ENCODE measurements at places on chromosomes 5 and 9.

- DNase-seq, result no peak
Observed at GRCh38 chr5:170405817-170406216, 16.6 kb upstream of the KCNMB1 start.

DNA sequence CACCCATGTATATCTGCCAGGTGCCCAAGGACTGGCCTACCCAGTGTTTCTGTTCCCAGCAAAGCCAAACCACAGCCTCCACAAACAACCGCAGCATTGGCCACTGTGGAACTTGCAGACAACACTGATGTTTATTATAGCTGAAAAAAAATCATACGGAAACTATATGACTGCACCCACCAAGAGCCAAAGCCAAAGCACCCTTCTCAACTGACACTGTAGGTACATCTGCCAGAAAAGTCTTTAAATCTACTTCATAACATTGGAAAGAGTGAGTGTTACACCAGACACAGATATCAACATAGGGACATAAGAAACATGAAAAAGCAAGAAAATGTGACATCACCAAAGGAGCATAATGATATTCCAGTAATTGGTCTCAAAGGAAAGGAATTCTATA is 428.0 kb downstream of the PSAT1 start:
- DNase-seq, result no peak

- no peak for DNase-seq
Observed at GRCh38 chr9:37639841-37640240, 10.9 kb upstream of the FRMPD1 start.

DNA sequence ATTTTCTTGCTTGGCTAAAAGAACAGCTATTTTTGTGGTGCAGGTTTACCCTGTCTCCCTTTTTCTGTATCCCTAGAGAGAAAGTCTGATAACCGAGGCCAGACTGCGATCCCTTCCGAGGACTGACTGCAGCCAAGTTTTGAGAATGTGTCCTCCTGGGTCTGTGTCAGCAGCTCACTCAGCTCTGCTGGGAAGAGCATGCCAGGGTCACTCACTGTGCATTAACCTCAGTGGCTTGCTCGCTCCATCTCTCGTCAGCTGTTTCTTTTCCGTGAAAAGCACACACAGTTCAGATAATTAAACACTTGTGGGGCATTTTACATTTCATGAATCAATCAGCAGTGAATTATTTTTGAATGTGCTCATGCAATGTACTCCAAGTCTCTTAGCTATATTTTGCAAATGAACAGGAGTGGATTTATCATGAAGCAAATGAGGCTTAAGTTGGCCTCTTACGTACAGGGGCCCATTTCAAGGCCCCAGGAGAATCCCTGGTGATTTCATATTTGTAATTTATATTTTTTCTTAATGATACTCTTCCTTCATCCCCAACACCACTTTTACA is 252.1 kb downstream of the SMARCA2 start:
- DNase-seq, result no peak

- no peak for DNase-seq
Observed at GRCh38 chr9:92186631-92187030, 71.4 kb upstream of the SPTLC1 start.

GRCh38 chr9:121608168-121608853 is 43.1 kb upstream of the DAB2IP start:
- DNase-seq, result no peak

- DNase-seq, result no peak
Observed at GRCh38 chr5:137501846-137502406, 2.8 kb upstream of the SPOCK1 start.

- DNase-seq, result no peak
Observed at GRCh38 chr5:180160215-180160614, 48.8 kb downstream of the RASGEF1C start.

DNA sequence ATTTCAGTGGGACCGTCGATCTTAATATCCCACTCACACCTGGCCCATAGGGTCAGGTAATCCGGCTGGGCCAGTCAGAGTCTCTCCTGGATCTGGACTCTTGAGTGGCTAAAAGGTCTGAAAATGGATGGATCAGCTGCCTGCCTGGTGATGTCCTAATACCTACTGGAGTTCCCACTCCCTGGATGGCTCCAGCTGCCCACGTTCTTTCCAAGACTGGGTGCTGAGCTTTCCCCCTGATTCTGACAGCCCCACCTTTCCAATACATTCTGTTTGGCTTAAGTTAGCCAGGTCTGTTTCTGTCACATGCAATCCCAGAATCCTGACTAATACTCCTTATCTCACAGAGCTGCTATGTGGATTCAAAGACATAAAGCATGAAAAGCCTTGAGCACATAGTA is 10.2 kb downstream of the SH3PXD2B start:
- DNase-seq, result no peak

DNA sequence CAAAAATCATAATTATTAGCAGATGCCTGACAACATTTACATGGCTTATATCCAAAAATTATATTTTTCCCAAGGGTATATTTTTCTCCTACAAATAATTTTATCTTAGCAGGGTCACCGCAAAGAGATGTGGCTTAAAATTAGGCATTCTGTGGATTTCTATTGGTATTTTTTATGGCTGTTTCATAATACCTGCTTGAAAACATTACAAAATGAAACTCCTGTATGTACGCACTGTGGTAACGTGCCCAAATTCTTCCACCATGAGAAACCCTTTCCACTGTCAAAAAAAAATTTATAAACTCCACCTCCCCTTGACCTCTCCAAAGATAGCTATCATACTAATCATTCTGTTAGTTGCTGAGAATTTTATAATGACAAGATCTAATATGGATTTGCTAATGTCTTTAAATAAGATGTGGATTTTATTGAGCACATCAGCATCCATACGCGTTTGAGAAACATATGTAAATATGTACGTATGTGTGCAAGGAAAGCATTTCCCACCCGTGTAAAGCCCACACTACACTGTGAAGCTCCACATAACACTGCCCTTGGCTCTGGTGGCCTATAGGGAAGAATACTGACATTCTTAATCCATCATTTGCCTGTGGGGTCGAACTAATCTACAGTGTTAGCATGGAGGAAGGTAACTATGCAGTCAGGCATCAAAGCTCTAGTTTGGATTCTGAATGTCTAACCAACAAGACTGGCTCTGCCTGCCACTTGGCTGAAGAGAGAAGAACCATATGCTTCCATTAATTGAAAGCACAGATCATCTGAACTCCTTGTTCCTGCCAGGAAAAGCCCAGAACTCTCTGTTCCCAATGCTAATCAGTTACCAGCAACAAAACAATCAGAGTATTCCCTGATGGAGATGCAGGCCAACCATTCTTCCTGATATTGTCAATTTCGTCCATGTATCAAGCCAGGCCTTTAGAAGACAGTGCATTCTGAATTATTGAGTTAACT is 244.7 kb downstream of the SPOCK1 start:
- DNase-seq, result no peak

GRCh38 chr5:42545038-42545437 is 121.8 kb downstream of the GHR start:
- no peak for DNase-seq

DNA sequence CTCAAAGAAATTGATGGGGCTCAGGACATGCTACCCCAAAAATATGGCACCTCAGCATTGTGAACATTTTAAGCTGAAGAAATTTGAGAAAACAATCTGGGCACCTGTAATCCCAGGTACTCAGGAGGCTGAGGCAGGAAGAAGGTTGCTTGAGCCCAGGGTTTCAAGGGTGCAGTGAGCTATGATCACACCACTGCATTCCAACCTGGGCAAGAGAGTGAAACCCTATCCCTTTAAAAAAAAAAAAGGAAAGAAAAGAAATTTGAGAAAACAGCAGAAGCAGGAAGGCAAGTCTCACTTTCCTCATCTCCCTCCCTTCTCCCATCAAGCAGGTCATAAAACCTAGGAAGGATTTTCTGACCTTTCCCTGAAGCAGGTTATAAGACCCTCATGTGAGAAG is 23.6 kb downstream of the TPD52L3 start:
- DNase-seq, result no peak

DNA sequence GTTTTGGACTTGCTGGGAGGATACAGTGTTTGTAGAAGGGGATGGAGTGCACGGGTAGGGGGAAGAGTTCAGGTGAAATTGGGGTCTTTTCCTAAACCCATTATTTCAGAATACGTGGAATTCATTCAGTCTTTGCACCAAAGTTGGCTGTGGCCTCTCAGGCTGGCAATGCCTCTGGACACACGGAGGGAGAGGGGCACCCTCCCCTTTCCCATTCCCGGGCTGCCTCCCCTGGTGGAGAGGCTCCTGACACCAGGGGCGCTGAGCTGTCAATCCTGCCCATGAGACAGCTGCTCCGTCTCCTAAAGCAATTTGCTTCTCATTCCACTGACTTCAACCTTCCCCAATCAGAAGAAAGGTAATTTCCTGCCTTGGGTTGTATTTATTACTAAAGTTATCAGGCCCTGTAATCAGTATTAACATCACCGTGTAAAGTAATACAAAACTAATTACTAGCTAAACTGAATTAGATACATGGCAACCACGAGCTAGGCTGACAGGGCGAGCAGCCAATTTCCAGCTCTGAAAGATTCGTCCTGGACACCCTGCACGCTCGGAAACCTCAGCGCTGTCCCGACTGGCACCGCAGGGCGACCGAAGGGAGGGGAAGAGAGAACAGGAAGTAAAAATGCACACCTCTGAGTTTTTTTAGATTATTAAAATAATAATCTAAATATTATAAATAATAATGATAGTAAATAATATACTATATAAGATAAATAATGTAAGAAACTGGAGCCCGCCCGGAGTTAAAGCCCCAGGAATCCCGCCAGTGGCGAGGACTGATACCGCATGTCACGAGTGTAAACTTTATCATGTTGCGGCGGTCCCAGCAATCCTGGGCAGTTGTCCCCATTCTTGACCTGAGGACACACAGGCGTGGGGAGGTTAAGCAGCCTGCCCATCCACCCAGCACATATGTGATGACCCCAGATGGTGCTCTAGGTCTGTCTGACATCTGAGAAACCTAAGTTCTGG is 6.9 kb upstream of the OLFM1 start:
- no peak for DNase-seq

DNA sequence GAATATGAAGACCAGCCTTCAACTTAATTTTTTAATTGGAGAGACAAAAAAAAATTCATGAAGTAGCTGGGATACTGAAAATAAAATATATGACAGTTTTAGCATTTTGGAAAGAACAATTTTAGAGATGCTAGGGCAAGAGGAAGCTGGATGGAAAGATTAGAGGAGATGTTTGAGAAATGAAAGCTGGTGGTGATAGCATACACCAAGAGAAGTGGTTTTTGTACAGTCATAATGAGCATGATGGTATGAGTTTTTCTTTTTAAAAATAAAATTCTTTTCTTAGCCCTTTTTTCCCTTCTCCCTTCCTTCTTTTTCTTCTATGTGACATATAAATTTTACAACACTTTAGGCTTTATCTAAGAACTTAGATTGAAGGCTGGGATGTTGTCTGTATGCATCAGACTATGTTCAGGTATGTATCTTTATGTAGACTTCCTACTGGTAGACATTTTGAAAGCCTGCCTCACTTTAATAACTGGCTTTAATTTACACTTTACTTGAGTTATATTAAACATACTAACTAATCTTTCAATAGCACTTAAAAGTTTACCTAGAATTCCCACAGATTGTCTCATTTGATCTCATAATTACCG is 522.5 kb downstream of the TLE4 start:
- no peak for DNase-seq

DNA sequence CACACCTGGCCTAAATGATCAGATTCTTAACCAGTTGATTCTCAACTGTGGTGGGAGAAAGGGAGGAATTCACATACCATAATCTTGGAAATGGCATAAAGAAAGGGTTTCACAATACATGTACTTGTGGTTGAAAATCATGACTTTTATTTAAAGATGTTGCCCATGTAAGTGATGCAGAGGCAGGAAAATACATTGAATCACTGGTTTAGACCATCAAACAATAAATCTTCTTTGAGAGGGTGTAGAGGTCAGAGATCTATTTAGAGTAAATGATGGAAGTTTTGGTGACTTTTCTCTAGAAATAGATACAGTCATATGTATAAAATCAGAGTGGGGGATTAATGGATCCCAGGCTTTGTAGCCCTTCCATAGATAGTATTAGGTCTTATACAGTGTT is 15.4 kb downstream of the NDUFS4 start:
- no peak for DNase-seq

GRCh38 chr9:87725356-87725899 is 491 bp upstream of the CTSL start:
- no peak for DNase-seq

- DNase-seq, result no peak
Observed at GRCh38 chr5:177303925-177304391, 359 bp downstream of the PRELID1 start.

DNA sequence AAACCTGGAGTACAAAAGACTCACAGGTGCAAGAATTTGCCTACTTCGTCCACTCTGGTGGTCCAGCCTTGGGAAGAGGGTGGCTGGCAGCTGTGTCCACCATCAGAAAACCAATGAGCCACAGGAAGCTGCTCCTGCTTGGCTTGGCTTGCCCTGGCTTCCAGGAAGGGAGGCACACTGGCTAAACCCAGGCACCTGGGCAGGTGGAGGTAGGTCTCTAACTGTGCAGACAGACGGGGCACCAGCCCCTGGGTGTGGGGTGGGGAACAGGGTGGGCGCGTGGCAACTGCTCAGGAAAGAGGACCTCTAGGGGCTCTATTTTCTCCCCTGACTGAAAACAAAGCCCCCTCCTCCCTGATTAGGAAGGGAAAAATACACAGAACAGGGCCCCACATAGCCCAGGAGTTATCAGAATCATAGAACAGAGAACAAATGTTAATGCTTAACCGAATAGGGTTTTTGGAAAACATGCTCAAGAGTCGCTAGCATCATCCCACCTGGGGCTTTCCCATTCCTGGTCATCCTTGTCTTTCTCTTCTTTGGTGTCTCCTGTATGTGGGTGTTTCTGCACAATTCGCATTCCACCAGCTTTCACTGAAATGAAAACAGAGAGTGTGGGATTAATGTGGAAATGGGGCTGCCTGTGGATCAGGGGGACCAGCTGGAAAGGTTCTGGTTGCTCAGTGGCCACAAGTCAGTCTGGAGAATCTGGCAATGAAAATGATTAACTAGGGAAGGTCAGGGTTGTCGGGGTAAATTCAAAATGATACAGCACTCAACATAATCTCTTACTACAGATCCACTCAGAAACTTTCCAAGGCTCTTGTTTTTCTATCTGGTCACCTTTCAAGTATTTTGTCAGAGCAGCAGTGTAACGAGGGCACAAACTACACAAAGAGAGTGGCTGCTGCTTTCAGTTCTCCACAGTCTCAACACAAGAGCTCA is 13.1 kb downstream of the DAP start:
- no peak for DNase-seq

GRCh38 chr5:174217527-174217926 is 172.0 kb downstream of the NSG2 start:
- no peak for DNase-seq

DNA sequence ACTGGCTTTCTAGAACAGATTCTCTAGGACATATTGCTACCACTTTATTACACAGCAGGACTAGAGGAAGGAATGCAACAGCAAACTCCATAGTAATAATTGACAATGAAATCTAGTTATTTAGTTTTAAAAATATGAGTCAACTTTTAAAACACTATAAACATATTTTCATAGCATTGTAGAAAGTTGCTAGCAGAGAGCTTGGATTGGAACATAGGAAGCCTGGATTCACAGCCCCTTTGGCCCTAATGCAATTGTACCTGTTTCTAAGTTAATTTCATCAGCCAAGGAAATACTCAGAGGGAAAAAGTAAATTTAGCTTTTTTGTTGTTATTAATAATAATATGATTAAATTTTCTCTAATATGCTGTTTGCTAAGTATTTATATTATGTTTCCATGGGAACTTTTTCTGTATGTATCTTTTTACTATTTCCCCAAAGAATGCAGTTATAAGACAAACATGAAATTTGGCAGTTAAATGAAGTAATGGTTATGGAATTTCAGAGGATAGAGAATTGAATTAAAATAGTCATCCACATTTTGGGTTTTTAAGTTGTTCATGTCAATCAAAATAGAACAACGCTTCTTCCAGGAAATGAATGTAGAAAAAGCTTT is 45.6 kb downstream of the VCAN start:
- no peak for DNase-seq
